Activated CD4-positive, CD25-positive, alpha-beta regulatory T cell treated with anti-CD3 and anti-CD28 coated beads, Interleukin-2, amount 50 U/mL, for 24 hours (primary cell): ENCODE measurements at places on chromosomes 7 and 10.

GRCh38 chr7:33101906-33102305 is 7.3 kb downstream of the RP9 start:
- ATAC-seq: no peak

DNA sequence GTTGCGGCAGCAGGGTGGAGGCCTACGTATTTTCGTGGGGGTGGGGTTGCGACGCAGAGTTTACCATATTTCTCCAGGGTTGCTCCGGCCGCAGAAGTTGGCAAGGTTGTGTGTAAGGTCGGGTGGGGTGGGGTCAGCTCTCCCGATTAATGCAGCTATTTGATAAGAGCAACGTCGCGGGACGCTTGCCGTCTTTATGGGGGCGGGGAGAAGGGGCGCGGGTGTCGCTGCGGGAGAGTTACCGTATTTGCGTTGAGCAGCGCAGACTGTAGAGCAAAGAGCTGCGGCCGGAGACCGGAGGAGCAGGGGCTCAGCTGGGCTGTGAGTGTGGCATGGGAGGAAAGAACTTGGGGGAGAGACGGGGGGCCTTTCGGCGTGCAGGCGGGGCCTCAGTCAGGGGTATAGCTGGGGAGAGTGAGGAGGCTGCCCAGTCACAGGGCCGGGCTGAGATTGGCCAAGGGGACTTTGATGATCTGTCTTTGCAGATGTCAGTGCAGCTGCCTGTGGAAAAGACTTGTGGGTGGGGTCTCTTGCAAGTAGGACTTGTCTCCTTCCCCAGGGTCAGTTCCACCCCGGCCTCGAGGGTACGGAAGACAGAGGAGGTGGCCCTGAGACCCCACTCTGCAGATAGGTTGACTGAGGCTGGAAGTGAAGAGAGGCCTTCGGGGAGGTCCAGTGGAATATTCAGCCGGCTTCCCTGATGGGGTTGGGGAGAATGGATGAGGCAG is 26.6 kb downstream of the ZNF775 start:
- ATAC-seq: peak; percentile 15

- no peak for ATAC-seq
These were observed 14.0 kb downstream of the ADAM8 start for GRCh38 chr10:133262696-133263095.

GRCh38 chr10:97542169-97543024 is 30.2 kb upstream of the ANKRD2 start:
- peak; percentile 50 for ATAC-seq

GRCh38 chr7:123468303-123468702 is 66.1 kb downstream of the IQUB start:
- no peak for ATAC-seq

DNA sequence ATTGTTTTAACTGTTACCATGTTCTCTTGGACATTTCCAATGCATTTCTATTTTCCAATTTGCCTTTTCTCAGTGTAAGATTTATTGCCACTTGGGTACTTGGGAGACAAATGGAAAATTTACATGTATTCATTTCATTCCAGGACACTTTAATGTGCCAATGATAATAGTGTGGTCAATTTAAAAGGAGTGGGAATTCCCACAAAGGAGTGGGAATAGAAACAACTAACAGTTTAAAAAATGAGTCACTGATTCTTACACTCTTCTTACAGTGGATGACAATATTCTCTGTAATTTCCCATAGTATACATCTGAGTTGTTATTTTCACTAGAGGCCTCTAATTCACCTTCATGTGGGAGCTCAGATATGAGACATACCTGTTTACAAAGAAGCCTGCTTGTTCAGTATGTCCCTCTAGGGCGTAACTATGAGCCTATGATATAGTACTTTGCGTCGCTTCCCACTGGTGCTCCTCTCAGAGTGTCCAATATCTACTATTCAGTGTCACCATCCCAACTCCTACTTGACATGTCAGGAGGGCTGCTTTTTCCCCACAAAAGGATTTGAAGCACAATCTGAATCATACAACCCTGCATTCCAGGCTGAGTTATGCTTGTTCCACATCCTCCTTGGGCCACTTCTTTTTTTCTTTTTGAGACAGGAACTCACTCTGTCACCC is 301.3 kb downstream of the PHTF2 start:
- ATAC-seq: no peak

GRCh38 chr10:13500201-13500600 is 28.6 kb downstream of the BEND7 start:
- ATAC-seq: no peak

DNA sequence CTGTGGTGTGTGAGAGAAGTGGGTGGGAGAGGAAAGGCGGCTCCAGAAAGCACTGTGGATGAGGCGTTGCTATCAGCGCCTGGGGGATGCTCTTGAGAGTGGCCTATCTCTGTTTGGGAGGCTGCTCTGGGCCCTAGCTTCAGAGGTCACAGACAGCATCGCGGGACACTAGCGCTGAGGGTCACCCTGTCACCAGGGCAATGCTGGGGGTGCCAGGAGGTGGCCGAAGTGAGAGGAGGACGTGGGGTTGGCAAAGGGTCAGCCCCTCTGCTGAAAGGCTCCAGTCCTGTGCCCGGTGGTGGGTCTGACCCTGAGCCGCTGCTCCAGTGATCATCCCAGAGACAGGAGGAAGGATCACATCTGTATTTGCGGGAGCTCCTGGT is 3.0 kb upstream of the TACR2 start:
- ATAC-seq: no peak

DNA sequence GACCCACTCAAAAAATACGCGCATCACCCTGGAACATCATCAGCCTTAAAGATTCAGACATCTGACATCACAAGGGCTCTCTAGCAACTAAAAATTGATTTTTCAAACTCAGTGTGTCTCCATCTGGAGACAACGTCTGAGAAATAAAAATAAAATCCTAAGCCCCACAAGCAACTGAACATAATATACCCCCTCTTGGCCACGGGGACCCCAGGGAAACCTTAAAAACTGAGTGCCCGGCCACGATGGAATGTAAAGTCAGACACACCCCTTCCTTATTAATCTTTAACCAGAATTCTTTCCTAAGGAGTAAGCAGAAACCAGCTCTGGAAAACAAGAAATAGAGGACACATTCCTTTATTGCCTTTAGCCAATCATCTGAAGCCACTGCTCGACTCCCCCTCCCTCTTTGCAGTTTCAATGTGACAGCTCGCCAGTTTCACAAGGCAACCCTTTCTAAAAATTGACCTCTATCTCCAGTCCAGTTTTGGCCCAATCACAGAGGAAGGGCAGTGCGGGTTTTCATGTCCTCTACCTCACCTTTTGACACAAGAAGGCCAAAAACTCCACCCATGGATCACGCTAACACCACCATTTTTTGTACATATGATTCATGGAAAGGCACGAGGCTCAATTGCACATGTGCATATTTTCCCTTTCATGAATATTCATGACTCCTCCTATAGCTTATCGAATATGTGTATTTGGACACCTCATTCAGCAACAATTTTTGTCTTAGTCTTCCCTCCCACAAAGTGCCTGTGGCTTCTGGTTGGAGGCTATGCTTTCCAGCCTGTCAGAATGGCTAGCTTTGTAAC is 24.2 kb downstream of the IFIT3 start:
- no peak for ATAC-seq

DNA sequence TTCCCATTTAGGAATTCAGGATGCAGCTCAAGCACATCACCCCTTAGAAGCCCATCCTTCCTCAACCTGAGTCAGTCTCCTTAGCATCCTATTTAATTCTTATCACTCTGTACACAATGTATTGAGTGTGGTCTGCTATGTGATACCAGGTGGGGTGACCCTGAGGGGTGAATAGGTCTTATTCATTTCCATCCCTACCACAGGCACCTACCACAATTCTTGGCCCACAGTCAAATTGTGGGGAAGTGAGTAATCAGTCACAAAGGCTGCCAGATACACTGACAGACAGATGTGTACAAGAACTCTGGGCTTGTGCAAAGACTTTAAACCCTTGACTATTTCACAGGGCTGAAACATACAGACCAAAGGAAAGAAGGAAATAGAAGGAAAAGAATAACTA is 560.5 kb downstream of the PARD3 start:
- no peak for ATAC-seq

DNA sequence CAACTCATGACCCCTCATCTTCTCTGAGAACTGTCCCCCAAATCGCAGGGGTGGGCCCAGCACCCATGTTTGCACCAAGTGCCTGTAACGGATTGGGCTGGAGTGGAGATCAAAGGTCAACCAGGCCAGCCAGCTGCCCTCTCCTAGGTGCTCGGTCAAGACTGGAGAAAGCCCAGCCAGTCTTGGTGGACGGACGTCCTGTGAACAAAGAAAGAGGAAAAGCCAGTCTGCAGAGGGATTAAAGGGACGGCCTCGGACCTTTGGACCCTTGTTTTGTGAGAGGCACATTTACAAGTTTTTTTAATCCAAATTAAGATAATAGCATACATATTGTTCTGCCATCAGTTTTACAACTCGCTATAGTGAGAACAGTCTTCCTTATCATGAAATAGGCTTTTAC is 31.7 kb upstream of the GALNTL5 start:
- ATAC-seq: no peak

- ATAC-seq: no peak
These were observed 62.4 kb downstream of the TFEC start for GRCh38 chr7:115968171-115968570.

DNA sequence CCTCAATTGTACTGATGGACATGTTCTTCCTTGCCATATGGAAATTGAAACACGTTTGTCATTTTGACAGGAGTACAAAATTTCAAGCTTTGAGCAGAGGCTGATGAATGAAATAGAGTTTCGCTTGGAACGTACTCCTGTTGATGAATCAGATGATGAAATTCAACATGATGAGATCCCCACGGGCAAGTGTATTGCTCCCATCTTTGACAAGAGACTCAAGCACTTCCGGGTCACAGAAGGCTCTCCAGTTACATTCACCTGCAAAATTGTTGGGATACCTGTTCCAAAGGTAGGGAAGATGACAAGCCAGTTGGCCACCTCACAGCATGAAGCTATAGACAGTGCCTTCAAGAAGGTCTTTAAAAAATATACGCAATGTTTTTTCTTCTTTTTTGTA is 43.1 kb downstream of the ATOH7 start:
- ATAC-seq: no peak

DNA sequence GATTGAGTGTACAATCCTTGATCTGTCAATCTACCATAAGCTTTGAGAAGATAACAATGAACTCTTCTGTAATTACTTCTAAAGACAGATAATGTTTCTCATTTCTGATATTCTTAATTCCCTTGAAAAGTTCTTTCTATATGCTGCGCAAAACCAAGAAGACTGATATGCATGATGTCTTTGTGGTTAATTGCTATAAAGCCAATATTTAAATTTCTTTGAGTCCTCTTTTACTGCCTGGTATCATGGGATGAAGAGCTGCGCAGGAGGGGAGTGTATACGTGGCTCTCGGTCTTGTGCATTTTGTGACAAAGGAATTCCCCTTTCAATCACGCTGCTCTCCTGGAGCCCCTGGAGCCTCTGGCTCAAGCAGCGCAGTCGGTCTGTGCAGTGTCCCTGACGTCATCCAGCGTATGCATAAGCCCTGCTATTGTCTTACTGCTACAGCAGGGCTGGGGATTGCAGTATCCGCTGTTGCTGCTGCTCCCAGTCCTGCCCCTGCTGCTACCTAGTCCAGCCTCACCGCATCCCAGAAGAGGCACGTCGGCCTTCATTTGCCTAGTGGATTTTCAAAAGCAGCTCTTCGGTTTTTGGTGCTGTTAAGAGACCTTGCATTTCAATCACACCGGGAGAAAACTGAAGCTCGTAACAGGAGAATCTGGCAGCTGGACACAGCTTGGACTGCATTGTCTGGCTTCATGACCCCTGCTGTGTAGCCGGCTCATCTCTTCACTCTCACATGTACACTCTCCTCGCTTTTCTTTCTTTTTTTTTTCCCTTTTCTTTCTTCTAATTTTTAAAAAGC is 66.7 kb downstream of the ST7 start:
- no peak for ATAC-seq

DNA sequence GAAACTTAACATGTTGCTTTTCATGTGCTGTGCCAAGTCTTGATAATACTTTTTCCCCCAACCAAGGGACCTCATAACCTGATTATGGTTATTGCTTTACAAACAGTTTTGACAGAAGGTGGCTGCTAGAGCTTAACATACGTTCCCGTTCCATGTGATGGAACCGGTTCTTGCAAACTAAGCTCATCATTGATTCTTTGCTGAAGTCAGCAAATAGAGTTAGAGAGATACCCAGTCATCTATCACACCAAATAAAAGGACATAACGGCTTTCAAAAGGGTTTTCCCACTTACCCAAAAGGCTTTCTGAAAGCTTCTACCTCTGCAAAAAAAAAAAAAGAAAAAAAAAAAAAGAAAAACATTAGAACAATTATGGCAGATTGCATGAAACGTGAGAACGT is 230.3 kb upstream of the MDFIC start:
- ATAC-seq: no peak

- ATAC-seq: no peak
These were observed 5.0 kb downstream of the LRRC27 start for GRCh38 chr10:132336919-132337407.
